Pancreas (tissue), 10 donors: ENCODE measurements at places on chromosomes 3 and 15. TPM values are rescaled to one million over a fixed set of nuclear protein-coding genes. Genes with fewer than 3 reads are reported as not detected.
A peak's percentile ranks its signal among the peaks of the same experiment; 100 is the strongest.

DNA sequence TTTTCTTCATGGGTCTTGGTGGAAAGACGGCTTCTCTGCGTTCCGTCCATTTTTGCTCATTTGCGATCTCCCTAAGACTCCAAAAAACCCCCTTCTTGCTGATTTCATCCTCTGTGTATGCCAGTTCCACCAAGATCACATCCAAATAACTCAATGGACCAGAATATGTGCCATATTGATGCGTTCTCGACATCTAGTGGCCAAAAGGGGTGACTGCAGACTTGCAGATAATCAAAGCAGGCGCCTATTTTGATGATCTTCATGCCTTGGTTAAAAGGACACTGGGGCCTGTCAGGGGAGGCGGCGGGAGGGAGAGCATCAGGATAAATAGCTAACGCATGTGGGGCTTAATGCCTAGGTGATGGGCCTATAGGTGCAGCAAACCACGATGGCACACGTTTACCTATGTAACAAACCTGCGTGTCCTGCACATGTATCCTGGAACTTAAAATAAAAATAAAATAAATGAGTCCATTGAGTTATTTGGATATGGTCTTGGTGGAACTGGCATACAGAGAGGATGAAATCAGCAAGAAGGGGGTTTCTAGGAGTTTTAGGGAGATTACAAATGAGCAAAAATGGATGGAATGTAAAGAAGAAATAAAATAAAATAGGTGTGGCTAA is 104.2 kb upstream of the RAD18 start:
- no peak for DNase-seq
- H3K4me1 ChIP-seq: no peaks in the 10 kb centered on the region
- no peaks in the 10 kb centered on the region for H3K27me3 ChIP-seq
- no peaks in the 10 kb centered on the region for H3K36me3 ChIP-seq

- no peaks in the 10 kb centered on the region for H3K4me1 ChIP-seq
- no peaks in the 10 kb centered on the region for H3K27me3 ChIP-seq
- no peak overlapping the region for H3K27ac ChIP-seq
- no peak overlapping the region for H3K4me3 ChIP-seq
- no peaks in the 10 kb centered on the region for H3K36me3 ChIP-seq
Observed at GRCh38 chr15:29183071-29183831, 86.4 kb downstream of the NSMCE3 start.

DNA sequence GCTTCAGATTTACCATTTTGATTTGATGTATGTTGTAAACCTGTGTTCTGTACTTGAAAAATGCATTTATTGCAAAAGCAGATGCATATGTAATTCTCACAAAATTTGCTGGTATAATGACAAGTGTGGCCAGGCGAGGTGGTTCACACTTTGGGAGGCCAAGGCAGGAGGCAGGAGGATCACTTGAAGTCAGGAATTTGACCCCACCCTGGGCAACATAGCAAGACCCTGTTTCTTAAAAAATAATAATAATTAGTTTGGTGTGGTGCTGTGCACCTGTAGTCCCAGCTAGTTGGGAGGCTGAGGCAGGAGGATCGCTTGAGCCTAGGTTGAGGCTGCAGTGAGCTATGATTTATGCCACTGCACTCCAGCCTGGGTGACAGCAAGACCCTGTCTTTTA is 4.7 kb upstream of the HYKK start:
- no peaks in the 10 kb centered on the region for H3K4me1 ChIP-seq
- H3K4me3 ChIP-seq: no peak overlapping the region
- H3K27me3 ChIP-seq: no peaks in the 10 kb centered on the region
- no peak overlapping the region for H3K27ac ChIP-seq
- no peaks in the 10 kb centered on the region for H3K36me3 ChIP-seq

DNA sequence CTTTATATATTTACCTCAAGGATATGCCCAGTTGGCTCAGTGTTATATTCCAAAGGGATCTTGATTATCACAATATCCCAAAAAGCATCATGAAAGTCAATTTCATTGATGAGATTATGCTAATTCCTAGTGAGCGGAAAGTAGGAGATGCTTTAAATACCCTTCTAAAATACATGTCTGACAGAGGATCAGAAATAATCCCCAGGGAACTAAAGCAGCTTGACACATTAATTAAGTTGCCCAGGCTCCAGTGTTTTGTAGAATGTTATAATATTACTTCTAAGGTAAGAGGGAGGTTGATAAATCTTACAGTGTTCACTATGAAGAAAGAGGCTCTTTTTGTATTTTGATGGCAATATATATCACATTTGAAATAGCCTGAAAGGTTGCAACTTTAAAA is 767.5 kb upstream of the ROBO1 start:
- no peaks in the 10 kb centered on the region for H3K4me1 ChIP-seq
- H3K27me3 ChIP-seq: no peaks in the 10 kb centered on the region
- no peak overlapping the region for H3K27ac ChIP-seq
- H3K4me3 ChIP-seq: no peak overlapping the region

DNA sequence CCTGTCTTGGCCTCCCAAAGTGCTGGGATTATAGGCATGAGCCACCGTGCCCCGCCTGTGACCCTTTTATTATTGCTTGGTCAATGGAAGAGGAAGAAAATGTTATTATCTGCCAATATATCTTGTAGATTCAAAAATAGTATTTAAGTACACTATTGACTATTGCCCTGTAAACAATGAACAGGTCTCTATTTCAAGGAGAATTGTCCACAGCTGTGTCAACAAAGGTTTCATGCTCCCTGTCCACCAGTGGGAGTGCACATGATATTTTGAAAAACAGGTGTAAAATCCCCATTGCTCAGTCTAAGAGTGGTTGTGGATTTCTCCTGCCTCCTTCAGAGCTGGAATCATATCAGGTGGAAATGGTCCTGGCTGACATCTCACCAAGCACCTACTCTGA is 36.5 kb upstream of the IGF1R start:
- H3K4me1 ChIP-seq: peaks cover 4% of the 10 kb centered on the region
- H3K27ac ChIP-seq: peak overlapping the region; percentile 70
- no peaks in the 10 kb centered on the region for H3K27me3 ChIP-seq
- no peaks in the 10 kb centered on the region for H3K36me3 ChIP-seq

- H3K4me1 ChIP-seq: no peaks in the 10 kb centered on the region
- no peak overlapping the region for H3K4me3 ChIP-seq
- H3K36me3 ChIP-seq: no peaks in the 10 kb centered on the region
- H3K27ac ChIP-seq: no peak overlapping the region
Observed at GRCh38 chr3:152183473-152183872, 85.3 kb upstream of the MBNL1 start.

DNA sequence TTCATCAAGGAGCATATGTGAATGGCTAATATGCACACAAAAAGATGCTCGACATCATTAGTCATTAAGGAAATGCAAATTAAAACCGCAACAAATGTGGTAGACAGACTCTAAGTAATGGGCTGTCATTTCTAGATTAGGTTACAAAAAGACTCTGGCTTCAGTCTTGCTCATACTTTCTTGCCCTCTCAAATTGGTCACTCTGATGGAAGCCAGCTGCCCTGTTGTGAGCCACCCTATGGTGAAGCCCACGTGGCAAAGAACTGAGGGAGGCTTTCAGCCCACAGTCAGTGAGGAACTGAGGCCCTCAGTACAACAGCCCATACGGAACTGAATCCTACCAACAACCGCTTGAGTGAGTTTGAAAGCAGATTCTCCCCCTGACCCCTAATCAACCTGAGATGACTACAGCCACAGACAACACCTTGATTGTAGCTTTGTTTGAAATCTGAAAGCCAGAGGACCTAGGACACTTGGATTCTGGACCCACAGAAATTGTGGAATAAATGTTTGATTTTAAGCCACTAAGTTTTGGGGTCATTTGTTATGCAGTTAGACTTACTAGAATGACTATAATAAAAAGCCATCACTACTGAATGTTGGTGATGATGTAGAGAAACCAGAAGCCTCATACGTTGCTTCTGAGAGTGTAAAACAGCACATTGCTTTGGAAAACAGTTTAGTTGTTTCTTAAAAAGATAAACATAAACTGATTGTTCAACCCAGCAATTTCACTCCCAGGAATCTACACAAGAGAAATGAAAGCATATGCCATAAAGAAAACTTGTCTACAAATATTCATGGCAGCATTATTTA is 45.7 kb downstream of the EHHADH start:
- no peak overlapping the region for H3K27ac ChIP-seq
- H3K36me3 ChIP-seq: no peaks in the 10 kb centered on the region
- H3K27me3 ChIP-seq: no peaks in the 10 kb centered on the region
- H3K4me1 ChIP-seq: no peaks in the 10 kb centered on the region
- no peak overlapping the region for H3K4me3 ChIP-seq
- DNase-seq: no peak

DNA sequence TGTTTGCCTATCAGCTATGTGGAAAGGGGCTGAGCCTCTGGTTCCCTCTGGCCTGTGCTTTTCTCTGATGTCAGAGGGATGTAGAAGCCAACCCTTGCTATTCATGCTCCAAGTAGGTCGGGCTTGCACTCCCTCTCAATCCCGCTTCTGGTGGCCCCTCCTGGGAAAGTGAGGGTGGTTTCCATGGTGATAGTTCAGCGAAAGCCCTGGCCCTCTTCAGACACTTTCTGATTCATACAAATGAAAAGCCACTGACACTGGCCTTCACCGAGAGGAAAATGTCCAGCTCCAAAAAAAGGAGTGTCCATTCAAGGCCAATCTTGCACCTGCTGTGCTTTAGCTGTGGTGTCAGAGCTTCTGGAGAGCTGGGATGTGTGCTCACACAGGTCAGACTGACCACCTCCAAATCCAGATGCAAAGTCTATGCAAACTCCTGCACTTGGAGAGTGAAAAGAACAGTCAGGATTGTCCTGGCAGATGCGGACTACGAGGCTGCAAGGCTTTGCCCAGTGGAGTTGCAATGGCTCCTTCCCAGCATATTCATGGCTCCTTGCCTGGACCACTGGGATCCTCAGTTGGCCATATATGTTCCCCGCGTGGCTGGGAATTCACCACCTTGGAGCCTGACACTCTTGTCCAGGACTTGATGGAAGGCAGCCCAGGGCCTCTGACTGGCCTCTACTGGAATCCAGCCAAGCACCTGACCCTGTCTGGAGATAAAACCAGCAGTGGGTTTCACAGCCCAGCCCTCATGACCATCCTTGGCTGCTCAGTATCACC is 96.6 kb downstream of the CEMIP start:
- H3K4me1 ChIP-seq: no peaks in the 10 kb centered on the region
- no peaks in the 10 kb centered on the region for H3K36me3 ChIP-seq
- H3K27me3 ChIP-seq: no peaks in the 10 kb centered on the region
- no peak overlapping the region for H3K27ac ChIP-seq
- H3K4me3 ChIP-seq: no peak overlapping the region
- no peak for DNase-seq

The COMMD2 gene
- 14.0 TPM for total RNA-seq

The SLCO2A1 gene
- 10.0 TPM for total RNA-seq

The TMEM212 gene
- total RNA-seq: not detected

The P2RY13 gene
- 0.08 TPM for total RNA-seq

The TUSC7 gene
- total RNA-seq: not detected
